Thoracic aorta (tissue), 2 donors: ENCODE measurements at places on chromosomes 11 and 22. TPM values are rescaled to one million over a fixed set of nuclear protein-coding genes. Genes with fewer than 3 reads are reported as not detected.

DNA sequence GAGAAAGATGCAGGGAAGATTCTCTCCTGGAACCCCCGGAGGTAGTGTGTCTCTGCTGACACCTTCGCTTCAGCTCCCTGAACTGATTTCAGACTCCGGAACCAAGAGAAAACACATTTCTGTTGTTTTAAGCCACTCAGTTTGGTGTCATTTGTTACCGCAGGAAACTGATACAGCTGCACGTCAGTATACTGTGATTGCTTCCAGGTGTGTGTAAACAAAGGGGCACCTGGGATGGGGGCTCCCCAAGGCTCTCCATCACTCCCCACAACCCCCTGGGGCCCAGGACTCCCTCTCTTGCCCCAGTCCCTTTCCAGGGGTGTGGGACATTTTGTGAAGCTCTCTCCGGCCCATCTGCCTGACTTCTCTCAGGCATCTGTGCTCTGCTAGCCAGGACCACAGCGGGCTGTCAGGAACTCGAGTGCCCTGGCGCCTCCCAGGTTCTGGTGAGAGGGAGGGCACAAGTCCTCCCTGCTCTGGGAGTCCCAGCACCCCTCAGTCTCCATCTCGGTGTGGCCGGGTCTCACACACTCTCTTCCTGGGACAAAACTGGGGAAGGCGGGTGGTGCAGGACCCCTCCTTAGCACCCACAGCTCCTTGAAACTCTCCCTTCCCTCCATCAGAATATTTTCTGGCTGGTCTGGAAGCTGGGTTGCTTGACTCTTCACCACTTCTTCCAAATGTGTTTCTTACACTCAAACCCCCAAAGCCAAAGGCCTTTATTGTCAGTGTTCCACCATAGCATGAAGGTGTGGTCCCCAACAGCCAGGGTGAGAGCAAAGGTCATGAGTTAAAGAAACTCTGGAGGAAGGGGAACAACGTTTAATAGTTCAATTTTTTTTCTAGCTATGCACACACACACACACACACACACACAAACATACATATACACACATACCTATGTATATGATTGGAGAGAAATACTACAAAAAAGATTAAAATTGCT, 35.0 kb upstream of the TSKU start:
- no peaks in the 10 kb centered on the region for H3K4me1 ChIP-seq
- no peak overlapping the region for H3K4me3 ChIP-seq
- no peak for DNase-seq
- no peaks in the 10 kb centered on the region for H3K27me3 ChIP-seq
- H3K36me3 ChIP-seq, result no peaks in the 10 kb centered on the region
- H3K27ac ChIP-seq, result no peak overlapping the region

- no peak for DNase-seq
- H3K4me1 ChIP-seq, result peaks cover 16% of the 10 kb centered on the region
- no peaks in the 10 kb centered on the region for H3K27me3 ChIP-seq
- H3K36me3 ChIP-seq, result no peaks in the 10 kb centered on the region
- no peak overlapping the region for H3K27ac ChIP-seq
- no peak overlapping the region for H3K4me3 ChIP-seq
Observed at GRCh38 chr22:29885610-29886009, 2.6 kb downstream of the MTMR3 start.

DNA sequence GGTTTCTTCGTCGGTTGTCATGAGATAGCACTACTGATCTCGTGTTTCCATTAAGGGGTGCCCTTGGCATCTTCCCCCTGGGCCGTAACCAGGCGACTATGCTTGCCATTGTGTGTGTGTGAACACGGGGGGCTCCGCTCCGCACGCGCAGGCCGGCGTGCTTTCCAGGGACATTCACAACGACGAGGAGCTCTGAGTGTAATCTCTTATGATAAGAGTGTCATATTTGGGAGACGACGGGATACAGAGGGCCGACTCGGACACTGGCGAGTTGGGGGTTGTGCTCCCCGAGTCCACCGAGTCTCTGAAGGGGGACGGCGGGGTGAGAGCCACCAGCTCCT, 170.9 kb upstream of the CTSC start:
- DNase-seq, result no peak
- H3K4me3 ChIP-seq, result peak overlapping the region; percentile 63
- no peak overlapping the region for H3K27ac ChIP-seq
- no peaks in the 10 kb centered on the region for H3K36me3 ChIP-seq
- peaks cover 14% of the 10 kb centered on the region for H3K4me1 ChIP-seq
- no peaks in the 10 kb centered on the region for H3K27me3 ChIP-seq

GRCh38 chr11:76047231-76047630, 159.1 kb downstream of the WNT11 start:
- no peaks in the 10 kb centered on the region for H3K36me3 ChIP-seq
- DNase-seq, result no peak
- H3K27ac ChIP-seq, result no peak overlapping the region
- no peaks in the 10 kb centered on the region for H3K27me3 ChIP-seq

GRCh38 chr11:92224407-92225124, at the start of gene FAT3:
FAT3 (plus strand) TSS chr11:92224818; CDS start chr11:92352113, 127,295 bp downstream.
- no peaks in the 10 kb centered on the region for H3K36me3 ChIP-seq
- H3K27me3 ChIP-seq, result no peaks in the 10 kb centered on the region
- peak within 1 kb of the TSS; percentile 82 for H3K27ac ChIP-seq
- no peak for DNase-seq
- H3K4me3 ChIP-seq, result peak within 1 kb of the TSS; percentile 85
- H3K4me1 ChIP-seq, result no peaks in the 10 kb centered on the region

DNA sequence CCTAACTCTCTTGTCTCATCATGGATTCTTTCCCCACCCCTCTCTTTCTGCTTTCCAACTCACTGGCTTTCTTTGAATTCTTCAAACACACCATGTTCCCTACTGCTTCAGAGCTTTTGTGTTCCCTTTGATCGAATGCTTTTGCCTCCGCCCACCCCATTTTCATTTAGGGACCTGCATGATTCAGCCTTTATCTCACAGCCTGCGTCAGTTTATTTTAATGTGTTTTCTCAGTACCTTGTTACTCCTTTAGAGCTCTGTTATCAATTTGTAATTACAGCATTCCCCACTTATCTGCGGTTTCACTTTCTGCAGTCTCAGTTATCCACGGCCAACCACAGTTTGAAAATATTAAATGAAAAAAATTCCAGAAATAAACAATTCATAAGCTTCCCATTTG, 451.3 kb downstream of the METTL15 start:
- H3K36me3 ChIP-seq, result no peaks in the 10 kb centered on the region
- DNase-seq, result no peak
- H3K4me3 ChIP-seq, result no peak overlapping the region

DNA sequence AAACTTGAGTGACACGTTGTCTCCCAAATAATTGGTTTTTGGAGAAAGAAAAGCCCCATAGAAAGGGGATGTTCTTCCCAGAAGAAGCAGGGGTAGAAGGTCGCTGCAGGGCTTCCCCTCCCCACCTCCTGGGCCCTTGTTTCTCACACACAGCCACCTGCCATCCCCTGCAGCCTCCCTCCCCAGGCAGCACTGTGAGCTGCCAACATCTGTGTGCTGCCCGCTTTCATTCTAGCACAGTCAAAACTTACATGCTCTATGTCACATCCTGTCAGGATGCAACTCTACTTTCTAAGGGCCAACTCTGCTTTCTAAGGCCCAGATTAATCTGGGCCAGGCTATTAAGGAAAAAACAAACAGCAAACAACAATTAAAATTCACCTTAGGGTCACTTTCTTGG, 309.4 kb upstream of the ZC3H12C start:
- H3K36me3 ChIP-seq, result no peaks in the 10 kb centered on the region
- H3K27me3 ChIP-seq, result no peaks in the 10 kb centered on the region
- H3K4me1 ChIP-seq, result no peaks in the 10 kb centered on the region
- no peak overlapping the region for H3K27ac ChIP-seq
- H3K4me3 ChIP-seq, result no peak overlapping the region
- no peak for DNase-seq

GRCh38 chr22:28829358-28830181, 29.2 kb upstream of the XBP1 start:
- H3K4me3 ChIP-seq, result no peak overlapping the region
- no peaks in the 10 kb centered on the region for H3K27me3 ChIP-seq
- DNase-seq, result no peak
- no peaks in the 10 kb centered on the region for H3K36me3 ChIP-seq
- no peak overlapping the region for H3K27ac ChIP-seq
- no peaks in the 10 kb centered on the region for H3K4me1 ChIP-seq

DNA sequence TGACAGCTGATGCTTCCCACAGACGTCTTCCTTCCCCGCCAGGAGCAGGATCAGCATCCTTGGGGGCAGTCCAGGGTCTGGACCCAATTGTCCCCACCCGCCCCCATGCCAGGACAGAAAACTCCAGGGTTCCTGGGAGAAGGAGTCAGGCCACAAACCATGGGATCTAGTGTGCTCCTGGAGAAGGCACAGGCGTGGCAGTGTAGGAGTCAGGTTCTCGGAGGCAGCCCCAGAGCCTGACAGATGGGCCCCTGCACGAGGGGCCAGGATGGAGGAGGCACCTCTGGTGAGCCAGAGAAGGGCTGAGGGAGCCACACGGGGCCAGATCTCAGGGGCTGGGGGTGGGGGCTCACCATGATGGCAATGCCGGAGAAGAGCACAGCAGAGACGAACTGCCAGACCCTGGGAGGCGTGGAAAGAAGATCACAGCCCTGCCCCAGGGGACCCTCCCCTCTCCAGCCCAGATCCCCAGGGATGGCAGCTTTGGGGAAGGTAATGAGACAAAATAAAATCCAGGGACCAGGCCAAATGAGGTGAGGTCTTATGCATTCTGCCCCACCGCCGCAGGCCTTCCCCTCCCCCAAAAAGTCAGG, 13.6 kb downstream of the TP53I11 start:
- no peaks in the 10 kb centered on the region for H3K36me3 ChIP-seq
- H3K27ac ChIP-seq, result no peak overlapping the region
- DNase-seq, result no peak
- no peaks in the 10 kb centered on the region for H3K27me3 ChIP-seq

DNA sequence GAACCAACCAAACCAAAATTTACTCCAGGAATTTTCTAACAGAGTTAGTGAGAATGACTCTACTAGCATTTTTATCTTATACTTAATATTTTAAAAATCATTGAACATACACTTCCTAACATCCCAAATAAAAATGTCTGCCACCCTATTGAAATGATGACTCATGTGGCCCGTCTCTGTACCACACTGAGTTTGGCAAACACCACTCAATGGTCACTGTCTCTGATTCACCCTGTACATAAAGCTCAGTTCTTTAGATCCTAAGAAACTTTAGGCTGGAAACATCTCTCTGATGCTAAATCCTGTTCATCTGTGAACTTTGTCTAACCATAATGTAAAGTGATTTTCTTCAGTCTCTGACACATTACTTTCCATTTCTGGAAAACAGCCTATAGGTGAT, 182.0 kb downstream of the CWF19L2 start:
- H3K4me3 ChIP-seq, result no peak overlapping the region
- H3K27me3 ChIP-seq, result no peaks in the 10 kb centered on the region
- no peak overlapping the region for H3K27ac ChIP-seq
- DNase-seq, result no peak
- H3K4me1 ChIP-seq, result no peaks in the 10 kb centered on the region

GRCh38 chr11:16796311-16796710, 57.9 kb downstream of the C11orf58 start:
- DNase-seq, result no peak
- H3K4me1 ChIP-seq, result peaks cover 29% of the 10 kb centered on the region
- no peak overlapping the region for H3K4me3 ChIP-seq
- no peaks in the 10 kb centered on the region for H3K27me3 ChIP-seq
- H3K36me3 ChIP-seq, result no peaks in the 10 kb centered on the region

The RAB39A gene
- total RNA-seq, result 5.4 TPM

The EIF3F gene
- 166 TPM for total RNA-seq

The CCDC86 gene
- total RNA-seq, result 13.5 TPM

The OR10D3 gene
- not detected for total RNA-seq

The OR4D10 gene
- not detected for total RNA-seq

The GAL gene
- total RNA-seq, result not detected

The SAA4 gene
- not detected for total RNA-seq
